Fibroblast of lung (primary cell): ENCODE measurements at places on chromosomes 4 and X. TPM values are rescaled to one million over a fixed set of nuclear protein-coding genes. Genes with fewer than 3 reads are reported as not detected.

EDA gene
- 0.20 and 0.30 TPM in 2 replicates for polyA plus RNA-seq

OR13H1 gene
- polyA plus RNA-seq: not detected in 2 replicates

NEIL3 gene
- polyA plus RNA-seq: 5.2 and 10.6 TPM in 2 replicates

FMR1NB gene
- polyA plus RNA-seq: not detected in 2 replicates

MAGEA11 gene
- polyA plus RNA-seq: not detected in 2 replicates
